Thoracic aorta (tissue), 2 donors: ENCODE measurements at places on chromosomes 2 and 18.

DNA sequence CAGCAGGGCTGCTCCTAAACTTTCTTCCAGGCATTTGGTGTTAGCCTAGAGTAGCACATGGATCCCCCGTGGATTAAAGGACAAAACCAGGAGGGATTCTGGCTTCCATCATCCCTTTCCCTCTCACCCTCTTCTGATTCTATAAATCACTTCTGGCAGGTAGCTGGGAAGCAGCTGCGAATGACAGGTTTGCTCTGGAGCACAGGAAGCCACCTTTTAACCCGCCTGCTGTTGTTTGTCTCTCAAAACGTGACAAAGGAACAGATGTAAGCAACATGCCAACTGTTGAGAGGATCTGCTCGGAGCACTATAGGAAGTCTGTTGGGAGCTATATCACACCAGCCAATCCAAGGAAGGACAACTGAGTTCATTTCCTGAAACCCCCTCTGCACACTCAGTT, 101.9 kb downstream of the ACTR2 start:
- no peak for DNase-seq

GRCh38 chr2:191979221-191979730, 132.4 kb upstream of the CAVIN2 start:
- no peak for DNase-seq

DNA sequence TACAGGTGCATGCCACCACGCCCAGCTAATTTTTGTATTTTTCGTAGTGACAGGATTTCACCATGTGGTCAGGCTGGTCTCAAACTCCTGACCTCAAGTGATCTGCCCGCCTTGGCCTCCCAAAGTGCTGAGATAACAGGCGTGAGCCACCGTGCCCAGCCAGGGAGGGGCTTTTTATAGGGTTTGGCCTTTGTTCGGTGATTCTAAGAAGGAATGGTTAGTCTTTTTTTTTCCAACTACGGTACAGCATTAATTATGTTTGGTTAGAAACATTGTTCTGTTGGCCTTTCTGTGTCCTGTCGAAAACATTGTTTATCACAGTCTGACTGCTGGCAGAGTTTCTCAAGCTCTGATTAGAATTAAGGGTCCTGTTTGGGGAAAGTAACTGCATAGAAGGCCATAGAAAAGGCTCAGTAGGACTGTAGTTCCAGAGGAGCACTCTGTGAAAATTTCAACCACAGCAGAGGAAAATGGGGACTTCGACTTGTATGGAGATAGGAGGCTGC, 19.3 kb upstream of the SMCHD1 start:
- no peak for DNase-seq

GRCh38 chr18:3447895-3448837, 1.8 kb upstream of the TGIF1 start:
- DNase-seq = peak; percentile 84

DNA sequence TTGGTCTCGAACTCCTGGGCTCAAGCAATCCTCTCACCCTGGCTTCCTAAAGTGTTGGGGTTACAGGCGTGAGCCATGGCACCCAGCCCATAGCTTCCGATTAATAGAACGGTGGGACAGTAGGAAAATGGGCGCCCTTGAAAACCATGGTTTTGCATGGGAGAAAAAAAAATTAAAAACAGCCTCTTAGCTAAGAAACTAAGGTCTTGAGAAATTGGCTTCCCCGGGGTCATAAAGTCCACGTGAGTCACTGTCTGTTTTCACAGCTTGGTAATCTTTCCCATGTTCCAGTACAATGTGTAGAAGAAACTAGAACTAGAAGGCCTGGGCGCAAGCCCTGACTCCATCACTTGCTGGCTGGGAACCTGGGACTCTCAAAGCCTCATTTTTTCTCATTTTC, 20.7 kb downstream of the B3GNT2 start:
- DNase-seq = no peak

GRCh38 chr2:187655001-187655400, 100.8 kb upstream of the TFPI start:
- no peak for DNase-seq

GRCh38 chr2:177353187-177353478, 39.4 kb upstream of the AGPS start:
- DNase-seq = no peak

DNA sequence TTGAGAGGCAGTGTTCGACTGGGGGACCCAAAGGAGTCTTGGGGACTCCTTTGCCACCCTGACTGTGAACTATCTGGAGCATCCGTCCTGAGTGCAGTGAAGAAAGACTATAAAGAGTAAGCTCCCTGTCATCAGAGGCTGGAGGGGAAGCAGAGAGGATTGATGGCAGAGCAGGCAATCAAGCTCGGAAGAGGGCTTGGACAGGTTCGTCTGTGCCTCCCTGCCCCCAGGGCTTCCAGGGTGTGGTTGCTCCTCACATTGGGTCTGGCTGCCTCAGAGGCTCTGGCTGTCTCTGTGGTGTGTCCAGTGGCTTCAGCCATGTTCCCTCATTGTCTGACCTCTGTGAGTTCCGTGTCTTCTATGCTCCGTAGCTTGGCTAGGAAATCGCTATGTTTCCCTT, 13.8 kb upstream of the EN1 start:
- no peak for DNase-seq

DNA sequence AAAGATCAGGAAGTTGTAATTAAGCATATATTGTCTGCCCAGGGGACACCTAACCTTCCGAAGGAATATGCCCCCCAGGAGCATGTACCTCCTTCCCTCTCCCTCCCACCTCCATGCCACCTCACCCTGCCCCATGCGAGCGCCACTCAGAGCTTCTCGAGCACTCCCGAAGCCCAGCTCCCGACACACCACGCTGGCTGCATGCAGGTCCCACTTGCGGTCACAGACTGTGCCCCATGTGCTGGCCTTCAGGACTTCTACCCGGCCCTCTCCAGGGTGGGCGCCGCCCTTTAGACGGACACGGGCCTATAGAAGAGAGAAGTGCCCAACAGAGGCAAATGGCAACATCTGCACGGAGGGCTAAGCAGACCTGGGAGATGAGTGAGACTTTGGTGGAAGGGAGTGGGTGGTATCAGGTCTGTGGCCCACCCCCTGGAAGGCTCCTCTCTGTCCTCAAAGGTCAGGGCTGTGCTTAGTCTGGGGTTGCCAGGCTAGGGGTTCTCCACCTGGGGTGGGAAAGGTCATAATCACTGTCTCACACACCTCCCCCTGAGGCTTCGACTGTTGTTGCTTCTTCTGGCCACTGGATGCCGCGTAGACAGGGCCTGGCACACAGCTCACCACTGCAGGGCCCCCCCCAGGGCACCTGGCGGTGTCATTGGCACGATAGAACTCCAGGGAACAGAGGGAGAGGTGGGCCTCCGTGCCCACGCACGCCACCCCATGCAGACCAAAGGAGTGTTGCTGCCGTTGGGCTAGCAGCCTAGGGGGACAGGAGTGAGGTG, 6.6 kb downstream of the HTRA2 start:
- no peak for DNase-seq

DNA sequence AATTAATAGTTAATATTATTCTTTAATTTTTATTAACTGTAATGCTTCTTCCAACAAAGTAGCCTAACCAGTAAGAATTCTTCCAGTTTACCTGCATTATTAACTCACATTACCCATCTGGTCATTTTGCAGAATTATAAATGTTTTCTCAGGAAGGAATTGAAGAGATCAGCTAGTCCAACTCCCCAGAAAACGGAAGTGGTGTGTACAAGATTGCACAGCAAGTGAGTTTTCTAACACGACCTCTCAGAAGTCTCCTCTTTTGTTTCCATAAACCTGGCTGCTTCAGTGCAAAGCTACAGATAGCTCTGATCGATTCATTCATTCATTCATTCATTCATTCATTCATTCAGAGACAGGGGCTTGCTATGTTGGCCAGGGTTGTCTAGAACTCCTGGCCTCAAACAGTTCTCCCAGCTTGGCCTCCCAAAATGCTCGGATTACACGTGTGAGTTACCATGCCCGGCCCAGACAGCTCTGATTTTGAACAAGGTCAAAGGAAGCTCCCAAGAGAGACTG, 128.8 kb upstream of the REV1 start:
- no peak for DNase-seq

DNA sequence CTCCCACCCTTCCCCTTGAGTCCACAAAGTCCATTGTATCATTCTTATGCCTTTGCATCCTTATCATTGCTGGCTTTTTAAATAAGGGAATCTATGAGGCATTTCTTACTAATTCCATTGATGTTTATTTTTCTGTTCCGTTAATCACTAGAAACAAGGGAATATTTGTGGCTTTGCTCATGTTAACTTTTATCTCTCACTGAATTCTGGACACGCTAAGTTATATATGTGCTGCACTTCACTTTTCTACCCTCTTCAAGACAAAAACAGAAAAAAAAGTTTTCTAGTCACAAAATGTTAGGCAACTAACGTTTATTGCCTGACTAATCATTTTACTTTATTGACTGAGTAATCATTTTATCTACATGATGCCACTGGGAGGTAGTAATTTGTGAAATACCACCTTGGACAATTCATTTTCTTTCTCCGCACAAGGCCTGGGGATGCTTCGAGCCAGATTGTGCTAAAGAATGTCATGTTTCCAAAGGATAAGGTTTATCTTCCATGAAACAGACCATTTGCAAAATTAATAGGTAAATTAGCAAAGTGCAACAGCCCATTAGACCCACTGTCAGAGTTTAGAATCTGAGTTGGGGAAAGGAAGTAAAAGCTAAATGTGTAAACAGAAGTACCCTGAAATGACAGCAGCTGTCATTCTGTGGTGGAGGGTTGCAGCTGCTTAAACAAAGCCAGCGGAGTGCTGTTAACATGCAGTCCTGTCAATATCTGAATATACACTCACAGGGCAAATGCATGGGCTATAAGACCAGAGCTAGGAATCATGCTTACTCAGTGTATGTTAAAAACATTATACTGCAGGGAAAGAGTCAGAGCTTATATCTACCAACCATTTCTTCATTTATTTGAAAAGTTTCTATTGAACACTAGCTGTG, 658.7 kb downstream of the CNTNAP5 start:
- no peak for DNase-seq

GRCh38 chr2:241092677-241093076, 9.4 kb downstream of the MTERF4 start:
- DNase-seq = no peak

- DNase-seq = no peak
Observed at GRCh38 chr2:89848763-89849368, 1157.4 kb downstream of the RPIA start.

DNA sequence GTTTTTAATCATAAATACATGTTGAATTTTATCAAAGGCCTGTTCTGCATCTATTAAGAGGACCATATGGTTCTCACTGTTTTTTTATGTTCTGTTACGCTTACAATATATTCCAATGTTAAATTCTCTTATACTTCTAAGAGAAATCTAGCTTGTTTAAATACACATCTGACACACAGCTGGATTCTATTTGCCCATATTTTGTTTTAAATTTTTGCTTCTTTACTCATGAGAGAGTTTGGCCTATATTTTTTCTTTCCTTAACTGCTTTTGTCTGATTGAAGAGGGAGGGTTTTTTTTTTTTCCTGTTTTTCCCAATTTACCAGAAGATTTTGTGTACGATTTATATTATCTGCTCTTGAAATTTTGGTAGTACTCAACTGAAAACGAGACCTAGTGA, 34.9 kb downstream of the RNF144A start:
- no peak for DNase-seq

GRCh38 chr2:102065675-102066252, 74.0 kb downstream of the IL1R2 start:
- no peak for DNase-seq

GRCh38 chr2:19491796-19492195, 133.4 kb upstream of the OSR1 start:
- DNase-seq = no peak

- DNase-seq = no peak
Observed at GRCh38 chr2:226256237-226256636, 543.4 kb downstream of the IRS1 start.

DNA sequence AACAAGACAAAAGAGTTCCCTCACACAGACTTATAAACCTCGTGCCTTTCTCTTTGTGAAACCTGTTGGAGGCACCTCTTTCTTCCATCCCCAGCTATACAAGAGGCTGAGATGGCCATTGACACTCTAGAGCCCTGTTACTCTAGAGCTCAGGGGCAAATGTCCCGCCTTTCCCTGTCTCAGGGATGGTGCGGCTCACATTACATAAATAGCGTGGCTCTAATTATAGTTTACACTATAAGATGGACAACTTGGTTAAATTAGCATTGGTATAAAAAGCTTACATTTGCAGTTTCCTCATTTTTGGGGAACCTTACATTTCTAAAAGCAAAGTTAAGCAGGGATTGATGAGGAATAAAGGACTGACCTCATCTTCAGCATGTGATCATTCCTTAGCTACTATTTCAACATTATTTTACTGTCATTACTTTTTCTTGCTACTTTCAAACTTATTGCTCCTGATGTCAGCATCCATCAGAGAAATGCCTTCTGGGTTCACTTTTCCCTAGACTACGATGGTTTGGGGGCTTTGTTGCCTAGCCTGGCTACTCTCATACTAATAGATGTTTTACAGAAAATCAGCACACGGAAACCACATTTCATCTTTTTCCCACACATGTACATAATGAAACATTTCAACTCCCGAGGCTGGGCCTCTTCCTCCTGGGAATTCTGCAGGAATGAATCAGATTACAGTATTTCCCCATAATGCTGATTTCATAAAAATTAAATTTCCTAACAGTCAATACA, 40.4 kb downstream of the FTCDNL1 start:
- DNase-seq = no peak

- DNase-seq = no peak
Observed at GRCh38 chr18:69936191-69936558, 11.5 kb downstream of the CD226 start.

DNA sequence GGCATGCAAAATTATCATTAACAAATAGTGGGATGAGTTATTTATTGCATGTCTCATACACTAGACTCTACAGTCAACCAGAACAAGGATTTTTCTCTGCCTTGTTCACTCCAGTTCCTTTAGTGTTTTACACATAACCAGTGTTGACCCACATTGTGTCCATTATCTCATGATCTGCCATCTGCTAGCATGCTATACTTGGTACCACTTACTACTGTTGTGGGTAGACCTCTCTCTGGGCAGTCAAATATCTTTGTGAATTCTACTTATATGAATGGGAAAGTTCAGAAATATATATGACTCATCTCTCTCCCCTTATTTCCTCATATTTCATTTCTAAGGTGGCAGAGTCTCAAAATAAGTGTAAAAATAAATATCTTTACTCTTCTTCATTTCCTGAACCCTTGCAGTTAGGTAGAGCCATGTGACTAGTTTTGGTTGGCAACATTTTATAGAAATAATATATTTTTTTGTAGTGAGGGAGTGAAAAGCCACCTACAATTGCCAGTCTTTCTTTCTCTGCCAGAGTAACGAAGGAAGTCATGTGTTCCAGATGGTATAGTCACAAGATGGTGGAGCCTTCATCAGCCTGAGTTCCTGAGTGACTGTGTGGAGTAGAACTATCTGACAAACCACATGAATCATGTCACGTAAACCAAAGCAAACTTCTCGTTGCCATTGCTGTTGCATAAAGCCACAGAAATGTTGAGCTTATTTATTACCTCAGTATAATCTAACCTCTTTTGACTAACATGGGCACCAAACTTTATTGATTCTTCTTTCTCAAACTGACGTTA, 704.0 kb downstream of the RNF144A start:
- no peak for DNase-seq

DNA sequence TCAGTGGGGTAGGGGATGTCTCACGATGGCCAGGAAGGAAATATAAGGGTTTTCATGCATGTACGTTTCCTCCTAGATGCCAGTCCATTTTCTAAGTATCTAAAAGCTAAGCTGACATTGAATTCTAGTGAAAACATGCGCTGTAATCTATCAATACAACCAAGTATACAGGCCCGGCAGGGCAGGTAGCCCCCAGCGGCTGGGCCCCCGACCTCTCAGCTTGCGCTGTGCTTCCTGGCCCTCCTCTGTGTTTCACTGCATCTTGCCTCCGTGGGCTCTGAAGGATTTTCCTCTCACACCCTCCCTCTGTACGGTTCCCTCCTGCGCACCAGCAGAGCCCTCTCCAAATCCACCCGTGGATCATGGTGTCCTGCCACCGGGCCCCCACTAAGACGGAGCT, 524.8 kb downstream of the ZNF516 start:
- no peak for DNase-seq
